M059J (cell line): ENCODE measurements at places on chromosomes 1 and 21. TPM values are rescaled to one million over a fixed set of nuclear protein-coding genes. Genes with fewer than 3 reads are reported as not detected.
A peak's percentile ranks its signal among the peaks of the same experiment; 100 is the strongest.

PDE9A gene
- 0.07 TPM in 1 of 2 replicates, not detected in the other for total RNA-seq

G0S2 gene
- total RNA-seq: 267 and 322 TPM in 2 replicates

ZNF692 gene
- total RNA-seq: 3.1 and 16.5 TPM in 2 replicates

MMEL1 gene
- not detected in 2 replicates for total RNA-seq

CRNN gene
- total RNA-seq: not detected in 2 replicates

UBXN11 gene
- 4.1 and 7.3 TPM in 2 replicates for total RNA-seq

GRCh38 chr1:18200136-18200717 is 92.6 kb downstream of the IGSF21 start:
- DNase-seq: no peak

DNA sequence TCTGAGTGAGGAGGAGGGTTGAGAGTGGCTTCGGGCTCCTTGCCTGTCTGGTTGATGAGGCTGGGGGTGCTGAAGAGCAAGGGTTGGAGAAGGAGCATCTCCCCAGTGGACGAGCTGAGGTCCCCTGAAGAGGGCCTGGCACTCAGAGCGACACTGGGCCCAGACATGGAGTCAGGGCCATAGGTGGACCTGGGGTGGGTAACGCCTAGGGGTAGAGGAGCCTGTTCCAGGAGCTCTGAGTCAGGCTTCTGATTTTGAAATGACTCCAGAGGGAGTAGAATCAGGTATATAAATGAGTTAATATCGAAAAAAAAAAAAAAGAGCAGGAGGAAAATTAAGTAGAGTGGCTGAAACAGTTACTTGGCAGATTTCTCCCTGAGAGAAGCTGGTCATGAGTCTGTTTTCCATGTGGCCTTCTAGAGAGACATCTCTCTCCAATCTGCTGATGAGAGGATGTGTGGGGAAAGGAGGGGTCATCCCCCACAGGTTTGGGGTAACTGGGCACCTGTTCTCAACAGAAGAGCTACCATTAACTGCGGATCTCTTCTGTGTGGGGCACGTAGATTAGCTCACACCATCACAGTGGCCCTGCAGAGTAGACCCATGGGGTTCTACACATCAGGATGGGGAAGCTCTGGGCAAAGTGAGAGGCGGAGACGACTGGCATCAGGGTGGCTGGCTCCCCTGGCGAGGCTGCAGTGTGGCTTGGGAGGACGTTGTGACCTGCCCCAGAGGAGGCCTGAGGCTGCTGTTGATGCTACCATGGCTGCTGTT is 115.5 kb downstream of the DHRS3 start:
- DNase-seq: no peak

DNA sequence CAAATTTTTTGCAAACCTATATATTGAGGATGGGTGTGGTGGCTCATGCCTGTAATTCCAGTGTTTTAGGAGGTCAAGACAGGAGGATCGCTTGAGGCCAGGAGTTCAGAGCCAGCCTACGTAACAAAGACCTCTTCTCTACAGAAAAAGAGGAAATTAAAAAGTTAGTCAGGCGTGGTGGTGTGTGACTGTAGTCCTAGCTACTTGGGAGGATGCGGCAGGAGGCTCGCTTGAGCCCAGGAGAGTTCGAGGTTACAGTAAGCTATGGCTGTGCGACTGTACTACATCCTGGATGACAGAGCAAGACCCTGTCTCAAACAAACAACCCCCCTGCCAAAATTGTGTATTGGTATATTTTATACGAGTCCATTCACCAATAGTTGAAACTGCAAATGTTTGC is 589.7 kb downstream of the DPYD start:
- no peak for DNase-seq

- no peak for DNase-seq
Observed at GRCh38 chr1:64495878-64496277, 25.9 kb downstream of the CACHD1 start.

- DNase-seq: no peak
Observed at GRCh38 chr21:36654324-36654723, 44.6 kb upstream of the SIM2 start.

DNA sequence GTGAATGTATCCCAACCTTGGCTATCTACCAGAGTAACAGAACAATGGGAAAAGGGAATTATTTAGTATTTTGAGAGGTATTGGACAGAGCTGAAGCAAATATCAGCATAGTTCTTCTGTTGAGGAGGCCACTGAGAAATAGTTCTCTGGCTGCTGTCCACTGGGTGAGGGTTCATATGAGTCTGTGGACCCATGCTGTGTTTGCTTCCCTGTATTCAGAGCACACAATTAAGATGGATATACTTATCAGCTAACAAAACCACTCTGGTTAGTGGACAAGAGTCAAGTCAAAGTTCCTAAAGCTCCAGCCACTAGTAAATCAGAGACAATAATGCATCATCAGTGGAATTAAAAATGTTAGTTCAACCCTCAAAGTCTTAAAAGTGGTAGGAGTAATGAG is 66.1 kb downstream of the RGS18 start:
- DNase-seq: no peak

- peak; percentile 68 for DNase-seq
Observed at GRCh38 chr1:155176544-155177071, 3.0 kb downstream of the TRIM46 start.

GRCh38 chr21:32329331-32329730 is 30.7 kb downstream of the MRAP start:
- peak; percentile 35 for DNase-seq

GRCh38 chr1:50450861-50451653 is 27.8 kb upstream of the DMRTA2 start:
- no peak for DNase-seq

DNA sequence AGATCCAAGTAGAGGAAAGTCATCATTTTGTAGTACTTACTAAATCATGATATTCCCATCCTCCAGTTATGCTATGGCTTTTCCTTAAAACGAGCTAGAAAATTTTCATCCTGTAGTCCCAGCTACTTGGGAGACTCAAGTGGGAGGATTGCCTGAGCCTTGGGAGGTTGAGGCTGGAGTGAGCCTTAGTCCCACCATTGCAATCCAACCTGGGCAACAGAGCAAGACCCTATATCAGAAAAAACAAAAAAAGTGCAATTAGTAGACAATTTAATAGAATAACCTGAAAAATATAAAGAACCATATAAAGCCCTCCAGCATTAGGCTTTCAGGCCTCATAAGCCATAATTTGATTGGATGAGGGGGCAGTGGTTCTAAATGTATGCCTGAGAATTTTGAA is 6.8 kb downstream of the UCK2 start:
- DNase-seq: no peak

GRCh38 chr21:31220575-31220974 is 123.5 kb downstream of the TIAM1 start:
- no peak for DNase-seq

DNA sequence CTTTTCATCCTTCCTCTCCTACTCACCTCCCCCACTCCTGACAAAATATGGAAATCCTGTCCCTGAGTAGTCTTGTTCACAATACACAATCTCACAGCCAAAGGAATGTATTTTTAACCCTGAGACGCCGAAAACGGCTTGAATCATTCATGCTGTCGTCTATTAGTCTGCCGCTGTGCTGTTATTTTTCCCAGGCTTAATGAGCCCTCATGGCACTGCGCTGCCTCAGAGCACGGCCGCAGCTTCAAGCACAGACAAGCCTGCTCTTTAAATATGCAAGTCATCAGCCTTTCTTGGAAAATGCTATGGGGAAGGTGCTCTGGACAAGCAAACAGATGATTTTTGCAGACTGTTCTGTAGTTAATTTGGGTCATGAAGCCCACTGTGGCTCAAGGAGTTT is 302.7 kb downstream of the DISC1 start:
- peak; percentile 68 for DNase-seq

DNA sequence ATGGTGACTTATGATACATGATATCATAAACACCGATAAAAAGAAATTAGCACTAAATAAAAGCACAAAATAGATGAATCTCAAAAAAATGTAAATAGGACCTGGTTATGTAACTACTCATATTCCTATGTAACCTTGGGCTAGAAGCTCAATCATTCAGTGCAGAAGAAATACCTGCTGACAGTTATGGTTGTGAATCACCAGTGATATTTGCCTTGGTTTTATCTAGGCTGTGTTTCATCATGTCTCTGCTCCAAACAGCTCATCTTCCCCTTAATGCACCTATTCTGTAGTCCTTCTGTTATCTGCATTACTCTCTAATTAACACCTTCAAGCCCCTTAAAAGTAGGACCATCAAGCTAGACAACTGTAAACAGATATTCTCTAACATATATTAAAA is 16.3 kb upstream of the PIGC start:
- peak; percentile 36 for DNase-seq

DNA sequence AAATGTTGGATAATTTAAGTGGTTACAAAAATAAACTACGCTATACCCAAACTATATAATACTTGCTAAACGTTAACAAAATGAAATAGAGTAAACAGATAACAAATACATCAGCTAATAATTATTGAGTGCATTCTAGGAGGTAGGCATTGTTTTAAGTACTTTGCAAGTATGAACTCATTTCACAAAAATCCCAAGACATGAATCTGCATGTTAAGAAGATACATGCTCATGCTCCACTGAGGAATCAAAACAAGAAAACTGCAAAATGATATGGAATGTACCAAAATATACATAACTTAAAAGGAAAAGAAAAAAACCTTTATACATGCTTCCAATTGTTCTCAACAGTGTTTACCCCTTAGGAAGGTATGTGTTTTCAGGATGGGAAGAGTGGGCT is 2.5 kb downstream of the FRRS1 start:
- DNase-seq: no peak

DNA sequence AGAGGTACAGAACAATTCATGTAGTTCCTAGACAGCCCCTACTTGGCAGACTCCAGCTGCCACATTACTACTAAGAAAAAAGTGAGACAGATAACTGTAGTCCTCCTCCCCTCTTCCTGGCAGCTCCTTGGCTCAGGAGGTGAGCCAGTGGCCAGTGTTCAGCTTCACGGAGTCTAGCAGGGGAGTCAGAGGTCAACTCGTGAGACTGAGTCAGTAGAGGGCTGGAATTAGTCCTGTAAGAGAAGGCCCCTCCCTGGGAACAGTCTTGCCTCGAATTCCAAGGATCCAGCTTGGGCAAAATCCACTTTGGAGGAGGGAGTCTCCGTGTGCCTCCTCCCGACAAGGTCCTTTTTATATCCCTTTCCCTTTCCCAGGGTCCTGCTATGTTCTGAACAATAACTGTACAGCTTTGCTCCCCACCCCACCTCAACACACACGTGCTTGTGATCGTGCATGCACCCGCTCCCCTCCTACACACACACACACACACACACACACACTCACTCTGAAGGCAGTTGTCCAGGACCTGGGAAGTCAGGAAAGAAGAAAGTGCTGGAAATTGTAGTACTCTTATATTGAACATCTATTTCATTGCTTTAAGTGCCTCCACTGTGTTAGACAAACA is 22.5 kb upstream of the SLC27A3 start:
- DNase-seq: peak; percentile 44

DNA sequence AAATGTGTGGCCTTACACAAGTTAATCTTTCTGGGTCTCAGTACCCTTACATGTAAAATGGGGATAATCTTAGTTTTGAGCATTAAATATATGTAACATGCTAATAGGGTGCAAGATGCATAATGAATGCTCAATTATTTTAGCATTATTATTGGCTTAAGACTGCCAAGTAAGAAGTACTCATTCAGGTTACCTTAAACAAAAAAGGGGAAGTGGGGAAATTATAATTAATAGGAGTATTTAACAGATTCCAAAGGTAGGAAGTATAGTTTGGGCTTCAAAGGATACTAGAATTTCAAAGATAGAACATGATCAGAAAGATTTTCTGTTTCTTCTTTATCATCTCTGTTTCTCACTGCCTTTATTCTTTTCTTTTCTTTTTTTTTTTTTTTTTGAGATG is 5.8 kb upstream of the CFAP126 start:
- DNase-seq: no peak

GRCh38 chr1:73903092-73903491 is 294.9 kb downstream of the LRRIQ3 start:
- DNase-seq: no peak

GRCh38 chr1:16139473-16139962 is 16.4 kb downstream of the EPHA2 start:
- DNase-seq: peak; percentile 99

- DNase-seq: no peak
Observed at GRCh38 chr21:17889171-17889570, 70.0 kb upstream of the C21orf91 start.

GRCh38 chr1:232533328-232533727 is 96.6 kb downstream of the SIPA1L2 start:
- no peak for DNase-seq

GRCh38 chr21:19557488-19557887 is 1153.9 kb upstream of the TMPRSS15 start:
- no peak for DNase-seq

DNA sequence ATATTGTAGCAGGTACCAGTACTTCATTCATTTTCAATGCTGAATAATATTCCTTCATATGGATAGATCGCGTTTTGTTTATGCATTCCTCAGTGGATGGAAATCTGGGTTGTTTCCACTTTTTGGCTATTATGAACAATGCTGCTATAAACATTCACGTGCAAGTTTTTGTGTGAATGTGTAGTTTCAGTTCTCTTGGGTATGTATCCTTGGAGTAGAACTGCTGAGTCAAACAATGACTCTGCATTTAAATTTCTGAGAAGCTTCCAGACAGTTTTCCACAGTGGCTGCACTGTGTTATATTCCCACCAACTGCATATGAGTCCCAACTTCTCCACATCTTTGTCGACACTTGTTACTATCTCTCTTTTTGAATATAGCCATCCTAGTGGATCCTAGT is 138.0 kb upstream of the KLHDC7A start:
- no peak for DNase-seq
